ENCODE measurements at places on chromosomes 1 and 21.

DNA sequence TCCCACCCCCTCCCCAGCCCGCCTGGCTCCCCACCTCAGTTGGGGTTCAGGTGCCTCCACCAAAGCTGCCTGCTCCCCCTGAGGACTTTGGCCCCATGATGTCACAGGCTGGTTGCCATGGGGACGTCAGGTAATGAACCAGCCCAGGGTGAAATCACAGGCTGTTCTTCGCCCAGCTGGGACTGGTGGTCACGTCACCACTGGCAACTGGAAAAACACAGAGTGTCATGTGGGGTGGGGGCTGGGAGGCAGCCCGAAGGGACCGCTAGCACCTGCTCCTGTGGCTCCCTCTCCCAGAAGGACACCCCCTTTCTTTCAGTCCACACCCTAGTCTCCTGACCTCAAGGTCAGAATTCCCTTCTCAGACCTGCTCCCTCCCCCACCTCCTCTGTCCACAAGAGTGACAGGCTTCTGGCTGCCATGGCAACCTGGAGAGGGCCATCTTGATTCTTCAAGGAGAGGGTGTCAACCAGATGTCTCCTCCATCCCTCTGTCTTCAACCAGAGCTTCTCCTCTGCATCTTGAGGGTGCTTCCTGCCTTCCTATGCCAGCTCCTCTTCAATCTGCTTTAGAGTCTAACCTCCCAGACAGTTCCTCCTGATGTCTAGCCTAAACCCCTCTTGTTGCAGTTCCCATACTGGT lies 6.2 kb downstream of the FAM131C start:
- DNase-seq = peak; percentile 64

- no peak for DNase-seq
Measured at GRCh38 chr1:155463865-155464650, 98.5 kb downstream of the ASH1L start.

DNA sequence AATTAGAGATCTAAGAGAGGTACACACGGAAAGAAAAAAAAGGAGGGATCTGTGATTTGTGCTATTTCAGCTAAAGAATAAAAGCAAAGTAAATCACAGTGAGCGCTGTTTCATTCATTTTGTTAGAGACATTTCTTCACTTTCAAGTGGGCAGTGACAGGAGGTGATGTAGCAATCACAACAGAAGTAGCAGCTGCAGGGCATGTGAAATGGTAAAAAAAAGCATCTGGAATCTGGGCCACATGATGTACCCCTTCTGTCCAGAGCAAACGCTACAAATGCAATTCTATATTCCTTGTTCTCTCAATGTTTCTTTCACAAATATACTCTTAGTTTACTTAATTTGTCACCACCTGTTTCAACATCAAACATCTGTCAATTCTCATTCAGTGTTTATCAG lies 786.5 kb downstream of the LRRIQ3 start:
- no peak for DNase-seq

GRCh38 chr1:201288007-201288406 lies 4.7 kb downstream of the PKP1 start:
- DNase-seq = no peak

- DNase-seq = no peak
Measured at GRCh38 chr1:112263453-112263852, 132.6 kb upstream of the CTTNBP2NL start.

DNA sequence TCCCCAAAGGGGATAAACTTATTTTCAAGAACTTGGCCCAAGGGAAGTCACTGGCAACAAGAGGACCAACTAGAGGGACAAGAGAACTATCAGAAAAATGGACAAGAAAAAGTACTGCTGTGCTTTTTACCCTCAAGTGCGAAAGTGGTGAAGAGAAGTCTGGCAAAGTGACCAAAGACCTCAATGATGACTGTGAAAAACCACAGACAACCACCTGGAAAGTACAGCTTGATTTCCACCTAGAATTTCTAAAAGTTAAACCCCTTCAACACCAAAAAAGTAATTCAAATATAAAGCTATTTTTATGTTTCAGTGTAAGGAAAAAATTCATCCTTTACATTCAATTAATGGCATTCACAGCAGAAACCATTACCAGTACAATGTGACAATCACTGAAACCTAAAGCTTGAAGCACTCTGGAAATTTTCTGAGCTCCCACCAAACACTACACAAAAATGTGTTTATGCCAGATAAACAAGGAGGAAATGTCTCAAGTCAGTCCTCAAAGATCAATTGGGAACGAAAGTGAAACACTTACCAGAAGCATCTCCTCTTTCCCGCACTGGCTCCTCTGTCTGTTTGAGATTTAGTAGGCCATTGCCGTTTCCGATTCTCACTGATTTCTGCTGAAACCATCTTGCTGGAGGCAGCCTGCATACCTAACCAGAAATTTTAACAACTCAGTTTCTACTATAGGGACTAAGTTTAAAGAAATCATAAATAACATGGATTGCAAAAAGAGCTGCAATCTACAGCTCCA lies 8.3 kb downstream of the SDE2 start:
- DNase-seq = no peak

DNA sequence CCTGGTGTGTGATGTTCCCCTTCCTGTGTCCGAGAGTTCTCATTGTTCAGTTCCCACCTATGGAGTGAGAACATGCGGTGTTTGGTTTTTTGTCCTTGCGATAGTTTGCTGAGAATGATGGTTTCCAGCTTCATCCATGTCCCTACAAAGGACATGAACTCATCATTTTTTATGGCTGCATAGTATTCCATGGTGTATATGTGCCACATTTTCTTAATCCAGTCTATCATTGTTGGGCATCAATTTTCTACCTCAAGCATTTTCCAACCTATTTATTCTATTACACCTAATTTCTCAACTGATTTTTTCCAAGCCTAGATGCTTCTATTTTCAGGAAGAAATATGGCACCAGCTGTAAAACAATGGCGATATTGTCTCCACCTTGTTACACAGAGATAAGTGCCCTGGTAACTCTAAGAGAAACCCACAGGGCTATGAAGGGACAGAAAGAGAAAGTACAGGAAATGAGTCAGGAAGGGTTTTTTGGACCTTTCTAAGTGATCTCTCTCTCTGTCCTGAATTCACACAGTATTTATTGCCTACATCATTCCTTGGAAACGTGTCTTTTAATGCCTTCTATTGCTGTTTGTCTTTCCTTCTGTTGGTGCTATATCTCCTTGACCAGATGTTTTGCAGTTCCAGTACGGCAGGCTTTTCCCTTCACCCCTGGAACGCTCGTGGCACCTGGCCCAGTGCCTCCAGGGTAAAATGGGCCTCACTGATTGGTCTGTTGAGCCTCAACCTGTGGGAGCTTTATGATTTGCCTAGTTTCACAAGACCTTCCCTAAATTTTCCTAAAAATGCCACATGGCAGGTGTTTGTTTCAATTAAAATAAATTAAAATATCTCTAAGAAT lies 14.6 kb upstream of the JAK1 start:
- DNase-seq = no peak

- no peak for DNase-seq
Measured at GRCh38 chr1:221630236-221630635, 111.7 kb downstream of the DUSP10 start.

DNA sequence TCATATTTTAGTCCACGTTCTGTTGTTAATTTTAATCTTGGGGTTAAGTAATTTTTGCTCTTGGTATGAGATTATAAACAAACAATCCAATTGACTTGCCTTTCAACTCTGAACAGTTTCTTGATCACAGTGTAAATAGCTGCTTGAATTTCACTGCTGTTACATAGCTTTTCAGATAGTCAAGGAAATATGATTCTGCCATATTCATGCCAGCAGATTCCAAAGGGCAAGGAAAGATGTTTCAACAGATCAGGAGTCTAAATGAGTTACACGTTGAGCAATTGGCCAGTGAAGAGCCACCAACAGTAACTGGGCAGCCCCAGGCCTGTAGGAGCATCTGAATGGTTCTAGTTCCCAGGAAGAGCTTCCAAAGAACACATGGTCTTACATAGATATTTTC lies 93.6 kb downstream of the LEPR start:
- DNase-seq = no peak

DNA sequence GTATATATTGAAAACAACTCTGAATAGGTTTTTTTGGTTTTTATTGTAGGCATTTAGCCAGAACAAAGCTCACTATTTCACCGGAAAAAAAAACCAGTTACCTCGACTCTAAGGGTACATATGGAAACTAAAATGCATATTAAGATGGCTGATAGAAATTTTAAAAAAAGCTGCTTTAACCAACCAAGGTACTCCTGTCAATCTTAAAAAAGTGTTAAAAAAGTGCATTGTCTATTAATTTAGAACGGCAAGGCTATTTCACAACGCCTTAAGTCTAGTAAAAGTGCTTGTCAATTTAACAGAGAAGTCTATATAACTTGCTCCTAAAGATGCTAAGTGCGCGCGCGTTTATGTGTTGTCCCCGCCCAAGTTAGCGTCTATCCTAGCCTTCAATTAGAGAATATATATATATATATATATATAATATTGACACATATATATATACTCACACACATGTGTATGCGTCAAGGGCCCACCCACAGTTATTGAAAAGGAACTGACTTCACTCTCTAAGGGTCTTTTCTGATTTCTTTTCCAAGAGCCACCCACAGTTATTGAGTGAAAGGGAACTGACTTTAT lies 934 bp downstream of the ASPM start:
- no peak for DNase-seq

GRCh38 chr1:162551969-162552683 lies 9.4 kb upstream of the UAP1 start:
- DNase-seq = no peak

DNA sequence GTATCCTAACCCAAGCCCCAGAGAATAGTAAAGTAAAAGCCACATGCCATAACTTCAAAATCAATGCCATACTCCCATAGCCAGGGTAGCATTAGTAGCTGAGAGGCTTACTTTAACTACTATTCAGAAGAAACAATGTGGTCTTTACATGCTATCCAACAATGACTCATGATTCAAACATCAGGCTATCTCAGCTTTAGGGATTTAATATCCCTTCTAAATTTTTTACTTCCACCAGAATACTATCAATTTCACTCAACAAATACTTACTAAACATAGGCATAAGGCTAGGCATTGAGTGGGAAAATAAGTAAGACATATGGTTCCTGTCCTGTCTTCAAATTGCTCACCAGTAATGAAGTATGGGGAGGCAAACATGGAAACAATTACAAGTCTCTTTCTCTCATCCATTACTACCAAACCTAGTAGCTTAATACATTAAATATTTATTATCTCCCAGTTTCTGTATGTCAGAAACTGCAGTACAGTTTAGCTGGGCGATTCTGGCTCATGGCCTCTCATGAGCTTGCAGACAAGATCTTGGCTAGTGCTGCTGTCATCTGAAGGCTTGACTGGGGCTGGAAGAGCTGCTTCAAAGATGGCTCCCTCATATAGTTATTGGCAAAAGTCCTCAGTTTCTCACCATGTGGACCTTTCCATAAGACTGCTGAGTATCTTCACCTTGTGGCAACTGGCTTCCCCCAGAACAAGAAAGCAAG lies 30.7 kb downstream of the EVI5 start:
- DNase-seq = no peak

- no peak for DNase-seq
Measured at GRCh38 chr1:15764890-15765289, 6.3 kb downstream of the FBLIM1 start.

- no peak for DNase-seq
Measured at GRCh38 chr1:230979952-230980351, 1.1 kb downstream of the ARV1 start.

DNA sequence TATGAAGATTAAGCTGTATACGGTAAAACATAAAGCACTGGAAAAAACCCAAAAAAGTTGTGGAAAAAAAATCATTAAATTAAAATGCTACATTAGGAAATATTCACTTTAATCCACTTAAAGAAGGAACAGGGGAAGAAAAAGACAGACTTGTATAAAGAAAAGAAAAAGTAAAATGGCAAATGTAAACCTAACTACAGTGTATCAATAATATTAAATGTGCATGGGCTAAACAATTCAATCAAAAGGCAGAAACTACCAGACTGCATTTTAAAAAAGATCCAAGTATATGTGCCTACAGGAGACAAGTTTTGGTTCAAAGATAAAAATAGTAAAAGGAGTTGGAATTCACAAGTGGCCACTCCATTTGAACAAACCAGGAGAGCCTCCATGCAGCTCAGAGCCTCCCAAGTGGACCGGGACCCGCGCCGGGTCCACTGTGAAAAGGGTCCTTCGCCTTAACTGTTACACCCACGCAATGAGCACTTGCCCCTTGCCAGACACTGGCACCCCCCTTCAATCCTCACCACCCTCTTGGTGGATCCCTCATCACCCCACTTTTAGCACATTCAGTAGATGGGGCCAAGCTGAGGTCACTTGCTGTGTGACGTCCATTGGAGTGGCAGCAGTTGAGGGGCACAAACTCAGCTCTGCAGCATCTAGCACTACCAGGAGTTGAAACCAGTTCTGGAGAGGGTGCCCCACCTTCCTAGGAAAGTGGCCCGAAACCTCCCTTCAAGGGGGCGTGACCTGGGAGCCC lies 898 bp downstream of the C1orf174 start:
- no peak for DNase-seq

GRCh38 chr1:57599236-57599994 lies 175.6 kb upstream of the DAB1 start:
- no peak for DNase-seq

DNA sequence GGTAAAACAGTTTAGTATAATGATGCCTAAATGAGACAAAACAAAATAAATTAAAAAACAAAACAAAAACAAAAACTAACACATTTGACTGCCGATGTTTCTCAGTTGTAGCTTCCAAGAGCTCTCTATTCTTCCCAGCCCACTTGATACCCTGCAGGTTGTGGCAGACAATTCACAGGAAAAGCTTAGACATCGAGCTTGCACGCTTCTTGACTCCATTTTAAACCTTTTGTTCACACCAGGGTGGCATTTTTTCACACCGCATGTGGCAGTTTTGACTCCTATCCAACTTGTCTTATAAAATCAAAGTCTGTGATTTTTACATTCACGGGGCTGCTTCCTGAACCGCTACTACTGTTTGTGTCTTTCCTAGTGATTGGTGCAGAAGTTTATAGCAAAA lies 575.9 kb downstream of the USP25 start:
- no peak for DNase-seq

GRCh38 chr1:46197964-46198811 lies at the start of gene POMGNT1:
TSS of gene POMGNT1 (minus strand) at chr1:46198434. CDS start at chr1:46197821, 613 bp downstream.
- peak; percentile 29 for DNase-seq

- no peak for DNase-seq
Measured at GRCh38 chr1:8251635-8252034, 66.3 kb upstream of the SLC45A1 start.

- peak; percentile 95 for DNase-seq
Measured at GRCh38 chr1:43557744-43558245, 27.1 kb downstream of the PTPRF start.

- DNase-seq = no peak
Measured at GRCh38 chr1:21764615-21765423, 18.1 kb downstream of the USP48 start.

GRCh38 chr1:48677306-48678287 lies 99.1 kb downstream of the BEND5 start:
- peak; percentile 90 for DNase-seq

- DNase-seq = no peak
Measured at GRCh38 chr1:222124602-222125001, 382.7 kb upstream of the DUSP10 start.

DNA sequence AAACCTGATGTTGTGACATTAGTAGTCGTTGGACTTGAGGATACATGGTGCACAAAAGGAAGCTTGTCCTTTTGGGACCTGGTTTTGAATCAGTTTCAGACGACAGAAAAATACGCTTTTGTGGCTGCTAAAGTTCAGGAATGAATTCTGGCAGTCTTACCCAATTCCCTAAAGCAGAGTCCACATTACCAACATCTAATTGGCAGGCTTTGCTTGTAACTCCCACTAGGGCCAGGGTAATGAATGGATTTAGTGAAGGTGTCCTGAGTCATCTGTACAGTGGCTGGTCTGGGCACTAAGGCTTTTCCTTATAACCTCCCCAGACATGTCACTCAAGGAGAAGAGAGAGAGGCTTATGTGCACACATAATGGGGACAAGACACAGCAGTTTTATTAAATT lies 66.2 kb upstream of the RNPC3 start:
- DNase-seq = no peak
